Nucleus accumbens (tissue), 56 donors: ENCODE measurements at places on chromosomes 16 and 17.

DNA sequence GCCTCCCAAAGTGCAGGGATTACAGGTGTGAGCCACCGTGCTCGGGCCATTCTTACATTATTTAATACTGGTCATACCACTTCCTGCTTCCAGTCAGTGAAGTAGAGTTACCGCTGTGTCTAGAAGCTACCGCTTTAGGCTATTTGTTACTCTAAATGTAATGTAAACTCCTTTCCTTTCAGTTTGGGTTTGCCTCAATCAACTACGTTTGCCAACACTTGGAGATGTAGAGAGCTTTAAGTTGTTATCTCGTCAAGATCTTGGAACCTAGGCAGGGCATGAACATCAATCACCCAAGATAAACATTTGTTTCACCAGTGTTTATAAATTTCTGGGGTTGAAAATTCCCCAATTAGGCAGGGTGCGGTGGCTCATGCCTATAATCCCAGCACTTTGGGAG lies 275.9 kb downstream of the STX8 start:
- DNase-seq = no peak

DNA sequence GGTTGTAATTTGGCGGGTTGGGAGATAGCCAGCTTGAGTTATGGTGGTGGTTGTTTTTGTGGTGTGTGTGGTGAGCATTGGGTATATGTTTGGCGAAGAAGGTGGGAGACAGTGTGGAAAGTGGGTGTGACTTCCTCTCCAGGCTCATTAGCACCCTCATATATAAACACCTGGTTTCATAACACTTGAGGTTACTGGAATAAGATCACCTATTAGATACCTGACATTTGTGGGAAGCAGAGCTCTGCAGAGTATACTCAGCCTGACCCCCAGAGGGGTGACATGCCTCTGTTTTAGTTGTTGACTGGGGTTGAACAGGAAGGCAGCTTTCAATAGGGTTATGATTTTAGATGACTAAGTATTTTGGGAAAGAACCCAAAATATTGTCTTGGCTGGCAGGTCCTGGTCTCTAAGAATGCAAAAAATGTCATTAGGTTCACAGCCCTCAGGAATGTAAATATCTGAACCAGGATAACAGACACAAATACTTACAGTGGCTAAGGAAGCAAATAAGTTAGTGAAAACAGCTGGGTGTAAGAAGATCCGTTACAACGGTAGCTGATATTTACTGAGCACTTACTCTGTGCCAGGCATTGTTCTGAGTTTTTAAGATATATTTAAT lies 18.3 kb upstream of the EFCAB13 start:
- DNase-seq = no peak

DNA sequence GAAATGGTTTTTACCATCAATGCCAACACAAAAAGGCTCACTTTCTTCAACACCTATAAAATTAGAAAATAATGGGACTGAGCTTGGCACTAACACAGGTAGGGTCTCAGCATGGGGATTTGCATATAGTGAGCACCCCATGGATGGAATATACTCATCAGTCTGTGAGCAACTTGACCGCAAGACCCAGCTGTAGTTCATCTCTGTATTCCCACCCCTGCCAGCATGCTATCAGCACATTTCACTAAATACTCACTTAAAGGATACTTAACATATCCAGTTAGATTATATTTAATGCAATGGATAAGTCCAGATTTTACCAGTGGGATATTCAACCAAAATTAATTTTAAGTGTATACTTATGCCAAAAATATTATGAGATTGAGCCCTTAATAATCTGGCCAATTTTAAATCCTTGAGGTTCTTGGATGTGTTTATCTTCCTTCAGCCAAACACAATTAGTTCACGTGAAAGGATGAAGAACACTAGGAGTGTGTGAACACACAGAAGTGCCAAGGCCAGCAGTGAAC lies 66.7 kb downstream of the C16orf95 start:
- DNase-seq = no peak

DNA sequence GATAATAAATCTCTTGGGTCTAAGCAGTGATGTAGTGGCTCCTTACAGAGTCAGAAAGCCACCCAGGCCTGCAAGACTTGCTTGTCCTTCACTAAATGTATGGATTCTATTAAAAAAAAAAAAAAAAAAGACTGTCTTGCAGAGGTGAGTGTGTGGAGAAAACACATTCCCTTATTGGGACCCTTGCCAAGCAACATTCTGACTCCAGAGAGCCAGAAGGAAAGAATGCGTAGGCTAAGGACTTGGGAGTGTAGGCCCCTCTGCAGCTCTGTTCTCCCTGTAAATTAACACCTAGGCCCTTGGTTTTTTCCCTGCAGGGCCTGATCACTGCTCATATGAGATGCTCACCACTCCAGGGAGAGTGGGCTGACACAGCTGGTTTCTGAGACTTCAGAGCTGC lies 17.8 kb downstream of the SCPEP1 start:
- DNase-seq = no peak

GRCh38 chr16:9340526-9341256 lies 249.2 kb downstream of the HAPSTR1 start:
- DNase-seq = no peak

- no peak for DNase-seq
Measured at GRCh38 chr16:58160855-58161254, 31.7 kb upstream of the CFAP20 start.

DNA sequence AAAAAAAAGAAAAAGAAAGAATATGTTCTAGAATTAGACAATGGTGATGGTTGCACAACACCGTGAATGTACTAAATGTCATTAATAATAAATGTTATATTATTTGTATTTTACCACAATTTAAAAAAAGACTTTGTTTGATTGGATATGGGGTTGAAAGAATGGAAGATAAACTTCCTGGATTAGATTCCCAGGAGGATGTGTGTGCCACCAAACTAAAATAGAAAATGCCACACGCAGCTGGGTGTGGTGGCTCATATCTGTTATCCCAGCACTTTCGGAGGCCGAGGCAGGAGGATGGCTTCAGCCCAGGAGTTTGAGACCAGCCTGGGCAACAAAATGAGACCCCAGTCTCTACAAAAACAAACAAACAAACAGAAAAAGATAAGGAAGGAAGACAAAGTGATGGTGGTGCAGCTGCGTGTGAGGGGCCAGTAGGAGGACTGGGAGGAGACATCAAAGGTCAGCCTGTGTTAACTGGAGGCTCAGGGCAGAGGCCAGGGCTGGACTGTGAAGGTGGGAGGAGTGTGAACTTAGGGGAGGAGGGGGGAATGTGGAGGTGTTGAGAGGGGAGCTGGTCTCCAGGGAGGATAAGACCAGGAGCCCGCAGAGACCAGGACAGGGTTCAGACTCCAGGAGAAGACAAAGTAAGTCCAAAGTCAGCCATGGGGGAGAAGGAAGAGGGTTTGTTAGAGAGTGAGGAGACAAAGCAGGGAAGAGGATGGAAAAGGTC lies 4.1 kb downstream of the PECAM1 start:
- DNase-seq = no peak

GRCh38 chr17:75240394-75241142 lies 20.8 kb downstream of the GGA3 start:
- peak; percentile 22 for DNase-seq

- DNase-seq = no peak
Measured at GRCh38 chr17:9767432-9767991, 23.9 kb downstream of the DHRS7C start.

DNA sequence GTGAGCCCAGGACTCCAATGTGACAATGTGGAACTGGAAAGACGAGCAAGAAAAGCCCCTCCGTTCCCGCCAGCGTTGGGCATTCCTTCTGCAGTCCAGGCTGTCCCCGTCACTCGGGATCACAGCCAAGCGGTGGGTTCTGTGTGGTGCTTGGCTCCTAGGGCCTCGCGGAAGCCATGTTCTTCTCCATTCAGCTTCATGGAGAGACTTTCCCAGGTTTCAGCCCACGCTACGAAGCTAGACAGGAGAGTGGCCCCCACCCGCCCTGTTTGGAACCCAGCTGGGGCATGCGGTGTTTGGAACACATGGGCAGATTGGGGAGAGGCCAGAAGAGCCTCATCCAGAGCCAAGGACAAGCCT lies 5.8 kb downstream of the LMF1 start:
- no peak for DNase-seq

GRCh38 chr16:50367777-50368409 lies 895 bp downstream of the BRD7 start:
- DNase-seq = no peak

GRCh38 chr17:75490173-75490743 lies 25.1 kb downstream of the CASKIN2 start:
- DNase-seq = no peak

DNA sequence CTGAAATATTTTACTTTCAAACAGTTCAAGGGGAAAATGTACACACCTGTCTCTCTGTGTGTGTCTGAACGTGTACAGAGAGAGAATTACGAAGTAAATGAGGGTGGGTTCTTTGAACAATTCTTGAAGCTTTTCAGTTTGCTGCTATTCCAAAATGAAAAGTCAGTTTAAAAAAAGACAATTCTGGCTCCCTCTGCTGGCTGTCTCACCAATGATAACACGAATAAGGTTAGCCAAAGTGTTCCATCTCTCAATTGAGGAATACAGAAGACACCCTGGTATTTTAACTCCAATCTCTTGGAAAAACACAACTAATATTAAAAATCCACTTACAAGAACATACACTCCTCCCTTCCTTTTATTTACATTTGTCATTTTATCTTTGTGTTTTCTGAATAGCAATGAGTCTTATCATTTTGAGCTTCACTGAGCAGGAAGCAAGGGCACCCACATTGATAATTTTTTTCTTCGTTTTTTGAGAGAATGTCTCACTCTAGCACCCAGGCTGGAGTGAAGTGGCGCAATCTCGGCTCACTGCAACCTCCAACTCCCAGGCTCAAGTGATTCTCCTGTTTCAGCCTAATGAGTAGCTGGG lies 20.5 kb downstream of the EFTUD2 start:
- DNase-seq = no peak

DNA sequence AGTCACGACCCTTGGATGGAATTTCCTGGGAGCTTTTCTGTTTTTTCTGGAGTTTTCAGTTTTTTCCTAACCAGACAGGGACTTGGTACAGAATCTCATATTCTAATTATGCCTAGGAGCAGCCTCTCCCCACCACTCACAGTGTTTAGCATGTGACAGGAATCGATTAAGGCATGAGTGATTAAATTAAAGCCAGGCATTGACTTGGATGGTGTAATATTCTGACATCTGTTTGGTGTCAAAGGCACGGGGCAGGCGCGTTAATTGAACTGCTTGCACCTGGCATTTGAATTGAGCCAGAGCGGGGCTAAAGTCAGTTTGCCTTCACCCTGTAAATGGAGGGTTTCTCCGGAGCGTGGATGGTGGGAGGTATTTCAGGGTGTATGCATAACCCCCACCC lies 11.9 kb downstream of the MAPT start:
- no peak for DNase-seq

DNA sequence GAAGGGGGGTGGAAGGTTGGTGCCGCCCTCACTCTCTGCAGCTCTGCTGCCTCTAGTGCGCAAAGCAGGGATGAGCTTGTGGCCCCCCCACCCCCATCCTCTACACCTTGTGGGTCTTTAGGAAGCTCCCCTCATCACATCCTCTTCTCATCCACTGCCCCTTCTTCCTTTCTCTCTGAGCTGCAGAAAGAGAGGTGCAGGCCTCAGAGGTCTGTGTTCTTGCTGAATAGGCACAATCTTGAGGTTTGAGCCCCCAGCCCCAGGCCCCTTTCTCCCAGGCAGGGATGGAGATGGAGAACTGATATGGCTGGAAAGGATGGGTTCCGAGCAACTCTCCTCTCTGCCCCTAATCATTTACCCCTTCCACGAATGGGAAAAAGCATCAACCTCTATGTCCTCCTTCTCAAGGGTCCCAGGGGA lies 2.6 kb downstream of the CACNA1G start:
- no peak for DNase-seq

GRCh38 chr17:57557416-57557815 lies 187.7 kb downstream of the CCDC182 start:
- DNase-seq = no peak

DNA sequence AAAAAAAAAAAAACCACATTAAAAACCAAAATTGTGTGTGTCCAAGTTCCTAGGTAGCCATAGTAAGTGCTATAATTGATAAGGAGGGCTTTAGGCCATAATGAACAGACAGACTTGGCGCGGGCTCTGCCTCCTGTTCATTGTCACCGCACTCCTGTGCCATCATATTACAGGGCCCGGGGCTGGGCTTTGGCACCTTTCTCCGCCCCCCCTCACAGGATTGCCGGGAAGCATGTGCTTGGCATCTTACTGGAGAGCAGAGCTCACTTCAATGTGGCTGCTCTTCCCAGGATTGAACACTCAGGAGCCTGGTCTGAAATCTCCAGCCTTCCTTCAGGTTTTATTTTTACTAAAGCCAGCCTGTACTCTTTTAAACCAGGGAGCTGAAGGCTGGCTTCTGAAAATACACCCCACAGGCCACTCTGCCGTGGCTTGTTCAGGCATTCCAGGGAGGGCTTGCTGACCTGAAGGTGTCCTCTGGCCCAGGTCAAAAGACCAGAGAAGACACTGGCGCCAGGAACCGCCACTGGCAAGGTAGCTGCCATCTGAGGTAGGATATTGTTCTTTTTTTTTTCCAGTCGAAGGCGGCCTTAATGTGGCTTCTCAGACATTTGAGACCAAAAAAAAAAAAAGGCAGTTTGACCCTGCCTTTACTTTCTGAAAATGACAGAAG lies 39.3 kb downstream of the DHRS7B start:
- no peak for DNase-seq

GRCh38 chr17:41278176-41278955 lies 2.9 kb downstream of the KRTAP9-7 start:
- no peak for DNase-seq

- no peak for DNase-seq
Measured at GRCh38 chr16:6483469-6484033, 849.1 kb upstream of the RBFOX1 start.

GRCh38 chr17:151004-151403 lies 13.6 kb downstream of the SCGB1C2 start:
- no peak for DNase-seq

DNA sequence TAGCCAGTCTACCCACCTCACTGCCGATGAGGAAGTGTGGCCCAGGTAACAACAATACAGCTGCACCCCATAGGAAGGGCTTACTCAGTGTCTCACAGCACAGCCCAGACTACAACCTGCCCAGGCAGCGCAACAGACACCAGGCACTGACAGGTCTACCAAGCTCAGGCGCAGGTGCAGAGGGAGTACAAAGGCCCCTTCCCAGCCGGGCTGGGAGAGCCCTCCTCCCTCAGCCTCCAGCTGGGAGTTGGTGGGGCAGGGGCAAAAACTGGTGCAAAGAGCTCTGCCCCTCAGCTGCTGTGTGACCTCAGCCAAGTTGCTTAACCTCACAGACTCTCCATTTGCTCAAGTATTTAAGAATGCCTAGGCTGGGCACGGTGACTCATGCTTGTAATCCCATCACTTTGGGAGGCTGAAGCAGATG lies 112.6 kb upstream of the LHX1 start:
- no peak for DNase-seq

GRCh38 chr17:75625813-75626486 lies 7.3 kb upstream of the SMIM5 start:
- no peak for DNase-seq

GRCh38 chr17:78661093-78661770 lies 84.0 kb upstream of the DNAH17 start:
- DNase-seq = no peak

GRCh38 chr16:67470359-67470758 lies 10.6 kb downstream of the ATP6V0D1 start:
- DNase-seq = peak; percentile 93

GRCh38 chr16:29951625-29952365 lies 10.1 kb upstream of the TMEM219 start:
- no peak for DNase-seq
